Activated naive CD4-positive, alpha-beta T cell (primary cell): ENCODE measurements at places on chromosomes 1 and 21.

DNA sequence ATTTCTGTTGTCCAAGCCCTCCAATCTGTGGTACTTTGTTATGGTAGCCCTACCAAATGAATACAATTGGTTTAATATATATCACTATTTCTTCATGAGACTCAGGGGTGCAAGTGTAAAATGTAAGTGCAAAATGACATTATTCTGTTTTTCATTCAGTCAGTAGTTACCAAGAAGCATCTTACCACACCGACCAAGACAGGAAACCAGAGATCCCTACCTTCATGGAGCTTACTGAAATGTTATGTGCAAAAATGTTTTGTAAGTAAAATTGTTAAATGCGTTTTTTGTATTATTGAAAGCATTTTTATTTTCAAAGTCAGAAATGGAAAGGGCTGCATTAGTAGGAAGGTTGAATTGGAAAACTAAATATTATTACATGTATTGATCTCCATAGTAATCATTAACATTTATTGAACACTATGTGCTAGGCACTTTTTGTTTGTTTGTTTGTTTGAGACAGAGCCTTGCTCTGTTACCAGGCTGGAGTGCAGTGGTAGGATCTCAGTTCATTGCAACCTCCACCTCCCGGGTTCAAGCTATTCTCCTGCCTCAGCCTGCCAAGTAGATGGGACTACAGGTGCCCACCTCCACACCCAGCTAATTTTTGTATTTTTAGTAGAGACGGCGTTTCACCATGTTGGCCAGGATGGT, 166.8 kb downstream of the PTPRC start:
- DNase-seq, result no peak

GRCh38 chr1:202333861-202334260, 7.9 kb downstream of the UBE2T start:
- DNase-seq, result no peak

- no peak for DNase-seq
Observed at GRCh38 chr1:235397733-235398132, 30.5 kb downstream of the TBCE start.

- DNase-seq, result no peak
Observed at GRCh38 chr1:10945991-10946509, 66.4 kb upstream of the TARDBP start.

DNA sequence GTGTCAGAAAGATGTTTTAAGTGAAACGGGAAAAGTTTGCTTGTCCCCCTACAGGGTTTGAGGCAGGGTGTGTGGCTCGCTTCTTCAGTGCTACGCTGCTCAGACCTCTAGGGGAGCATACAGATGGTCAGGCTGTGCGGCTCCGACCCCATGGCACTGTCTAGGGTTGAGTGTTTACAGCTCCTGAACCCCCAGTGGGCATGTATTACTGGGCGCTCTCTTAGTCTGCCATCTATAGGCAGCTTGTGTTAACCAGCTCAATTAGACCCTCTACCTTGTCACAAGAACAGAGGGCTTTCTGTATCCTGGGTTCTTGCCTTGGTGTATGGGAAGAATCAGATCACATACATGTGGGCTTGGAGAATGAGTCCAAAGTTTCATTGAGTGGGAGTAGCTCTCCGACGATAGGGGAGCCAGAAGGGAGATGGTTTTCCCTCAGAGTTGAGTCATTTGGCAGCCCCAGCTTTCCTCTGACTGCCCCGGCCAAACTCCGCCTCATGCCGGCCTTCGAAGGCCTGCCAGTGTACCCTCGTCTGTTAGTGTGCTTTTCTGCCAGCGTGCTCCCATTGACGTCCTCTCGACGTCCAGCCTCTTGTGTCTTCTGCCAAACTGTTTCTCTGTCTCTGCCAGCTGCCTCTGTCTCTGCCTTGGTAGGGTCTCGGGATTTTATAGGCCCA, 38.6 kb upstream of the ADGRL4 start:
- no peak for DNase-seq

GRCh38 chr1:213067352-213067751, 16.3 kb downstream of the RPS6KC1 start:
- DNase-seq, result no peak

DNA sequence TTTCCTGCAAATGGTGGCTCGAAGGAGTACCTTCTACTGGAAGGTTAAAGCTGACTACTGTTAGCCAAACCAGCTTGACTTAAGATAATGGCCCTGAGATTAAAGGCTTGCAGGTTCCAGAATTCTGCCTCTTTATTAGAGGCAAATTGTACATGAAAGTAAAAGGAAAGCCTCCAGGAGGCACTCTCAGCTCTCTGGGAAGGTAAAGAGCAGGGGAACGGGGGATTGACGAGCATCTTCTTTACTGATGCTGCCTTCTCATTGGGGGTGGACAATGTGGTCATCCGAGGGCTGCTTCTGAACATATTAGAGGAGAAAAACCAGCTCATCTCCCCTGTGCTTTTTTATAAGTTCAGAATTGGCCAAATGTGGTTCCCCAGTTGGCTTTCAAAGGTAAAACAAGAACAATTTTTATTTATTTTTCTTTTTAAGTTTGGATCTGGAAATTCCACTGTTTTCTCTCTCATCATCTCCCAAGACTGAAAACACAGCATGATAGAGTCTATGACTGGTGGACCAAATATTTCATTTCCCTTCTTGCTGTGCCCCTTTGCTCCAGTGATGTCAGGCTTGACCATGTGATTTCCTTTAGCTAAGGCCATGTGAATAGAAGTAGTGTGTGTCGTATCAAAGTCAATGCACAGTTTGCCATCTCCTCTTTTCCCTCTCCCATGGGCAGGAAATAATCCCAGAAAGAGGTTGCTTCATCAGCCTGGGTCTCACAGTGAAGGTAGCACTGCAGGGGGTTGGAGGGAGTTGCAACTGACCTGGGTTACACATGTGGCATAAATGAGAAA, 292.7 kb downstream of the PRDM2 start:
- DNase-seq, result no peak

- no peak for DNase-seq
Observed at GRCh38 chr1:73736125-73736524, 461.9 kb downstream of the LRRIQ3 start.

DNA sequence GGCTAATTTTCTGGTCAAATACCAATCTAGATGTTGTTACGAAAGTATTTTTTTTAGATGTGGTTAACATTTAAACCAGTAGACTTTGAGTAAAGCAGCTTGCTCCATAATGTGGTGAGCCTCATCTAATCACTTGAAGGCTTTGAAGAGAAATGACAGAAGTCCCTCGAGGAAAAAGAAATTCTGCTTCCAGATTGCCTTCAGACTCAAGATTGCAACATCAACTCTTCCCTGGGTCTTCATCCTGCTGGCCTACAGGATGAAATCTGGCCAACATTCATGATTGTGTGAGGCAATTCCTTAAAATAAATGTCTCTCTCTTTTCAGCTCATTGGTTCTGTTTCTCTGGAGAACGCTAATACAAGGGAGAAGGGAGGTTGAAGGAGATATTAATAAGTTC, 32.5 kb upstream of the SSX2IP start:
- DNase-seq, result no peak
